ENCODE measurements at places on chromosomes 6 and 20.

DNA sequence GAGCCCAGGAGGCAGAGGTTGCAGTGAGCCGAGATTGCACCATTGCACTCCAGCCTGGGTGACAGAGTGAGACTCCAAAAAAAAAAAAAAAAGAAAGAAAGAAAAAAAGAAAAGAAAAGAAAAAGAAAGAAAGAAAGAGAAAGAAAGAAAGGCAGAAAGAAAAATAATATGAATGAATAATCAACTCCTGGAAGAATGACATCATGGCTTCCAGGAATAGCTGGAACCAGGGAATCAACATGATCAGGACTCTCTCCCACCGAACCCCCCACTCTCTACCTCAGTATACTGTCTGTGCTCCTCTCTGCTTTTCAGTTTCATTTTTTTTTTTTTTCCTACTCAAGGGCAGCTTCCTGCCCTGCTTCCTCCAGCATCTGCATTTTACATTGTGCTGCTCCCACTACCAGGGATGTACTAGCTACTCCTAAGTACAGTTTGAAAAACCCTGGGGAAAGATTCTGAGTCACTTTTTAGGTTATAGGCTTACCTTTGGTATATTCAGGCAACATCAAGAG is 19.7 kb upstream of the MTCL3 start:
- H3K27ac ChIP-seq = no peak overlapping the region
- peaks cover 25% of the 10 kb centered on the region for H3K27me3 ChIP-seq
- H3K36me3 ChIP-seq = no peaks in the 10 kb centered on the region

- no peak overlapping the region for H3K27ac ChIP-seq
- no peaks in the 10 kb centered on the region for H3K36me3 ChIP-seq
- DNase-seq = no peak
Observed at GRCh38 chr20:24305371-24305770, 164.1 kb upstream of the SYNDIG1 start.

- H3K27me3 ChIP-seq = no peaks in the 10 kb centered on the region
- H3K27ac ChIP-seq = no peak overlapping the region
- H3K36me3 ChIP-seq = peaks cover 82% of the 10 kb centered on the region
- H3K4me1 ChIP-seq = peaks cover 10% of the 10 kb centered on the region
Observed at GRCh38 chr6:106563614-106564013, 65.7 kb downstream of the RTN4IP1 start.

GRCh38 chr6:32436995-32437836 is 2.5 kb upstream of the HLA-DRA start:
- no peak for DNase-seq
- H3K27ac ChIP-seq = no peak overlapping the region
- no peak overlapping the region for H3K4me3 ChIP-seq
- peaks cover 3% of the 10 kb centered on the region for H3K36me3 ChIP-seq
- peaks cover 29% of the 10 kb centered on the region for H3K27me3 ChIP-seq

DNA sequence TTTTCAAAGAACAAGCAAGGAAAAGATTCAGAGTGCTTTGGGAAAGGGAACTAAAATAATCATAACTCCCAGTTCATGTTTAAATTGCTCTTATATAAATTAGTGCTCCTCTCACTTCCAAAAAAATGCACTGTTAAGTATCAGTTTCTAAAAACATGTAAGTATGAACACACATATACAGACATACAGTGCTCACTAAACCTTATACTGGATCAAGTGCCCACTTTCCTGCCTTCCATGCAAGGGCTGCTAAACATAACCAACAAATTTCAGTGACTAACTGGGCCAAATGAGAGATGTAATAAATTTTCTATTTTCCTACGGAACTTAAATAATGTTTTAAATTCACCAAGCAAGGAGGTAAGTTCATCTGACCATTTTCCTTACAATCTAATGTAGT is 6.4 kb downstream of the TFAP2A start:
- H3K27ac ChIP-seq = no peak overlapping the region
- no peak for DNase-seq
- peaks cover 14% of the 10 kb centered on the region for H3K36me3 ChIP-seq
- no peak overlapping the region for H3K4me3 ChIP-seq
- H3K27me3 ChIP-seq = peaks cover 72% of the 10 kb centered on the region

- no peak overlapping the region for H3K27ac ChIP-seq
- DNase-seq = no peak
- no peaks in the 10 kb centered on the region for H3K36me3 ChIP-seq
- H3K4me3 ChIP-seq = no peak overlapping the region
- no peaks in the 10 kb centered on the region for H3K4me1 ChIP-seq
- no peaks in the 10 kb centered on the region for H3K27me3 ChIP-seq
Observed at GRCh38 chr20:8726460-8726859, 342.4 kb upstream of the PLCB4 start.

- no peaks in the 10 kb centered on the region for H3K36me3 ChIP-seq
- H3K27me3 ChIP-seq = no peaks in the 10 kb centered on the region
- H3K4me3 ChIP-seq = no peak overlapping the region
- no peaks in the 10 kb centered on the region for H3K4me1 ChIP-seq
- H3K27ac ChIP-seq = no peak overlapping the region
- DNase-seq = no peak
Observed at GRCh38 chr20:7723284-7723683, 217.0 kb downstream of the HAO1 start.

- DNase-seq = no peak
- H3K4me3 ChIP-seq = no peak overlapping the region
- H3K27me3 ChIP-seq = no peaks in the 10 kb centered on the region
- H3K36me3 ChIP-seq = no peaks in the 10 kb centered on the region
Observed at GRCh38 chr6:121608270-121608669, 172.8 kb downstream of the GJA1 start.

DNA sequence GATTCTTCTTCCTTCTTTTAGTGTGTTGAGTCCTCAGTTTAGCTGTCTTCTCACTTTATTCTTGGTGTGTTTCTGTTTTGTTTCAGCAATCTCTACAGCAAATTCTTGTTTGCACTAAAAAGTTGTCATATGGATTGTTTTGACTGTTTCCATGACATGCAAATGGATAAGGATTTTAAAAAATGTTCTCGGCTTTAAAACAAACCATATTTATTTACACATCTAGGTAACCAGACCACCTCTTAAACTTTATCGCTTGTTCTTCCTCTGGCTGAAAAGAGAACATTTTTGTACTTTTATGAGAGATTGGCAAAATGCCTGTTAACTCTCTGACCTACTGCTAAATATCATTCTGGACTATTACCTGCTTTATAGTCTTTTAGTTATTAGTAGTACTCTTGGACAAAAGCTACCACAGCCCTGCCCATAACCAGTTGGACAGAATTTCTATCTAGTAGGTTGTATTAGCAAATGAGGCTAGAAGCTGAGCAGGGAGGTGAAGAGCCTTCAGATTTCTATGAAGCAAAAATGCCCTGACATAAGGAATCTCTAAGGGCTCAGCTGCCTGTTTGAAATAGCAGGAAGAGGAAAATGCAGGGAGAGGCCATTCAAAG is 268.3 kb downstream of the CD109 start:
- no peak overlapping the region for H3K27ac ChIP-seq
- H3K36me3 ChIP-seq = no peaks in the 10 kb centered on the region
- no peaks in the 10 kb centered on the region for H3K4me1 ChIP-seq
- H3K27me3 ChIP-seq = no peaks in the 10 kb centered on the region
- no peak for DNase-seq
- H3K4me3 ChIP-seq = no peak overlapping the region

DNA sequence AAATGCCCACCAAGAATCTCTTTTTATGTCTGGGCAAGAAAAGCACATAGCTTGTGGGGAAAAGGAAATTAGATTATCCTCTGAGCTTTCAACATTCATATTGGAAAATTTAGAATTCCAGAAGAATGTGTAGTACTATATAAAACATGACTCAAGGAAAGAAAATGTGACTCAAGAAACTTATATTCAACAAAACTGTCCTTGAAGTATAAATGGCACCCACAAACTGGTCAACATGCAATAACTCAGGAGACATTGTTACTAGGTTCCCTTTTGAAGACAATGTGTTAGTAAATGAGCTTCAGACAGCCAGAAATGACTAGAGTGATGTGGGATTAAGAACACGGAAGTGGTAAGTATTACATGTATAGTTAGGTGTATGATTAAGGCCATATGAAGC is 26.1 kb upstream of the TINAG start:
- no peak for DNase-seq
- H3K4me3 ChIP-seq = no peak overlapping the region
- no peak overlapping the region for H3K27ac ChIP-seq
- H3K4me1 ChIP-seq = no peaks in the 10 kb centered on the region
- no peaks in the 10 kb centered on the region for H3K36me3 ChIP-seq

GRCh38 chr6:167528239-167528638 is 203.4 kb downstream of the TTLL2 start:
- H3K4me1 ChIP-seq = no peaks in the 10 kb centered on the region
- no peak for DNase-seq
- no peak overlapping the region for H3K4me3 ChIP-seq
- H3K36me3 ChIP-seq = no peaks in the 10 kb centered on the region

DNA sequence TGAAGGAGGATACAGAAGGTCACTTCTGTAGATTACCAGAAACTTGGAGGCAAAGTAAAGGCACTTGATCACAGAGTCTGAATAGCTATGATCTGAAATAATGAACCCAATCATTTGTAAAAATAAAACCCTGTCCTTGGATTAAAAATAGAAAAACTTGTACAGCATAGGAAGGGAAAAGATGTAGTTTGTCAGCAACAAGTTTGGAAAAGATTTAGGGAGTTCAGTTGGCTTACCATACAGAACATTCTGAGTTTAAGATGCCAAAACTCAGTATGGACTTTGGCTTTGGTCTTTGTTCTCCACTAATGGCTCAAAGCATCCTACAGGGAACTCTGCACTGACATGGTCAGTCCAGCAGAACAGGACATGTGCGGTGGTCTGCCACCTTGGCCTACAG is 240.6 kb downstream of the BCKDHB start:
- H3K27me3 ChIP-seq = no peaks in the 10 kb centered on the region
- H3K36me3 ChIP-seq = no peaks in the 10 kb centered on the region
- H3K4me3 ChIP-seq = no peak overlapping the region
- no peaks in the 10 kb centered on the region for H3K4me1 ChIP-seq
- no peak for DNase-seq

- H3K4me3 ChIP-seq = no peak overlapping the region
- no peak for DNase-seq
- peaks cover 57% of the 10 kb centered on the region for H3K4me1 ChIP-seq
- H3K36me3 ChIP-seq = peaks cover 6% of the 10 kb centered on the region
- no peak overlapping the region for H3K27ac ChIP-seq
Observed at GRCh38 chr20:44071057-44071456, 115.9 kb downstream of the JPH2 start.

GRCh38 chr6:158662954-158663624 is 13.2 kb downstream of the SYTL3 start:
- peaks cover 37% of the 10 kb centered on the region for H3K4me1 ChIP-seq
- no peak for DNase-seq
- H3K4me3 ChIP-seq = no peak overlapping the region
- no peak overlapping the region for H3K27ac ChIP-seq
- H3K36me3 ChIP-seq = peaks cover 93% of the 10 kb centered on the region

DNA sequence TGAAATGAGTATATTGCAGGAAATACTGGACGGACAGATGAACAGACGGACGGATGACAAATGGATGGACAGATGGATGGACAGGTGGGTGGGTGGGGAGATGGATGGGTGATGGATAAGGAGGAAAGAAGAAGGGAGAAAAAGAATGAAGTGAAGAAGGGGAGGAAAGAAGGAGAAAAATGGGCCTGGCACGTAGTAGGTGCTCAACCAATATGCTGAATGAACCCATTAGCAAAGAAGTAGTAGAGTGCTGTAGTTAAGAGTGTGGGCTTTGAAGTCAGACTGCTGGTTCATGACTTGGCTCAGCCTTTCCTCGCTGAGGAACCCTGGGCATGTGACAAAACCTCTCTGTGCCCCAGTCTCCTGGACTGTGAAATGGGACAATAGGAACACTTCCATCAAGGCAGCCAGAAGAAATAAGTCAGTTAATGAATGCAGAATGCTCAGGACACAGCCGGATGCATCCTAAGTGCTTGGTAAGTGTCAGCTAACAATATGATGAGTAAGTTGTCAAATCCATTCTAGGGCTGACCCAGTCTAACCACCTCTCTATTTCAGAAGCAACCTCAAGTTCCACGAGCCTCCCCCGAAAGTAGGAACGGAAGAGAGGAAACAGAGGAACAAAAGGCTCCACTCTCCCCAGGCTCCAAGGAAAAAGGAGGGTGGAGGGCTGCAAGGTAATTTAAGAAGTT is 37.9 kb downstream of the PREX1 start:
- peaks cover 51% of the 10 kb centered on the region for H3K4me1 ChIP-seq
- no peak overlapping the region for H3K27ac ChIP-seq
- no peak overlapping the region for H3K4me3 ChIP-seq
- H3K27me3 ChIP-seq = peaks cover 2% of the 10 kb centered on the region
- no peak for DNase-seq

- H3K27me3 ChIP-seq = no peaks in the 10 kb centered on the region
- H3K4me1 ChIP-seq = peaks cover 71% of the 10 kb centered on the region
- no peak for DNase-seq
- H3K4me3 ChIP-seq = no peak overlapping the region
- H3K36me3 ChIP-seq = peaks cover 98% of the 10 kb centered on the region
Observed at GRCh38 chr20:31711179-31712111, 11.2 kb downstream of the BCL2L1 start.

DNA sequence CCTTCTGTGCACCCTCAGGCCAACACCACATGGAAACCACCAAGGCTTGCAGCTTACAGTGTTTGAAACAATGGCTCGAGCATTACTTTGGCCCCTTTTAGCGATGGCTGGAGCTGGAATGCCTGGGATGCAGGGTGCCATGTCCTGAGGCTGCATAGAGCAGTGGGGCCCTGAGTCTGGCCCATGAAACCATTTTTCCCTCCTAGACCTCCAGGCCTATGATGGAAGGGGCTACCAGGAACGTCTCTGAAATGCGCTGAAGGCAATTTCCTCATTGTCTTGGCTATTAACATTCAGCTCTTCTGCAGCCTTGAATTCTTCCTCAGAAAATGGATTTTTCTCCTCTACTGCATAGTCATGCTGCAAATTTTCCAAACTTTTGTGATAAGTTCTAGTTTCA is 29.9 kb upstream of the SERINC1 start:
- no peak for DNase-seq
- H3K27me3 ChIP-seq = peaks cover 4% of the 10 kb centered on the region
- no peak overlapping the region for H3K4me3 ChIP-seq
- no peaks in the 10 kb centered on the region for H3K36me3 ChIP-seq
- no peaks in the 10 kb centered on the region for H3K4me1 ChIP-seq

DNA sequence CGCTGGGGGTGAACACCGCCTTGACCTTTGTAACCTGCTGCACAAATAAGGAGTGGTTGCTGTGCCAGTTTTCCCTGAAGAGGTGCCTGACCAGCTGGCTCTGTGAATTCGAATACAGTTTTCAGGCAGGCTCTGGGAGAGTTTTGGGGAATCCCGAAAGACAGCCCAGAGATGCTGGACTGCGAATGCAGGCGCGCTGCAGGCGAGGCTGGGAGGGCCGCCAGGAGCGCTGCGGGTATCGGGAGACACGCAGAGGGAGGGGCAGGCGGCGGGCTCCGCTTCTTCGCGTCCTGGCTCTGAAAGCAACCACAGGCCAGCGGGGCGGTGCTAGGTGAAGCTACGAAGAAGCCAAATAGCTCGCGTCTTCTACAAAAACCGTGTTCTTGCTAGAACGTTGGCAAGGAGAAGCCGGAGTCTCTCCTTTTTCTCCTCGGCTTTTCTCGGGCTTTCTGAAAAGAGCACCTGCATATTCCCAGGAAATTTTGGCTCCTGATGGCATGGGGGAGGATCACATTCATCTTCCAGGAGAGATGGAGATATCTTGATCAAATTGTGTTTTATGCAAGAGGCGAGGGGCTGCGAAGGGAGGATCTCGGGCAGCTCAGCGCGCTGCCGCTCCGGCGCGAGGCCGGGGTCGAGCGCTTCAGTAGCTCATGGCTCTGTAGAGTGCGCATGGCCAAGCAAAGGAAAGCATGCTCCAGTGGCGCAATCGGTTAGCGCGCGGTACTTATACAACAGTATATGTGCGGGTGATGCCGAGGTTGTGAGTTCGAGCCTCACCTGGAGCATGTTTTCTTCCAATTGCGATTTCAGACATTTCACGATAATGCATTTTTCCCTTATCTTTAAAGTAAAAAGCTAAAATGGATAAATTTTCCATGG is 158.1 kb upstream of the ZNF184 start:
- H3K4me1 ChIP-seq = peaks cover 7% of the 10 kb centered on the region
- peak overlapping the region; percentile 47 for H3K27ac ChIP-seq
- H3K27me3 ChIP-seq = peaks cover 53% of the 10 kb centered on the region
- no peaks in the 10 kb centered on the region for H3K36me3 ChIP-seq
- peak overlapping the region; percentile 80 for H3K4me3 ChIP-seq

Data from activated T-helper 2 cell treated with anti-CD3 and anti-CD28 coated beads, Interferon-gamma antibody, Interleukin-2, Interleukin-4, amounts not matched to agents 10 μg/mL and 5 μg/mL and 100 μg/mL, durations not matched to agents 14 hours and 24 hours and 36 hours (primary cell).